T-helper 2 cell treated with Interferon-gamma antibody and Interleukin-4, amounts not matched to agents 5 μg/mL and 100 μg/mL, for 36 hours (primary cell): ENCODE measurements at places on chromosomes 5 and 9.

GRCh38 chr9:72384710-72385485, 19.9 kb upstream of the ZFAND5 start:
- H3K4me3 ChIP-seq, result no peak overlapping the region
- H3K27ac ChIP-seq, result no peak overlapping the region
- peaks cover 10% of the 10 kb centered on the region for H3K4me1 ChIP-seq
- DNase-seq, result no peak
- no peaks in the 10 kb centered on the region for H3K27me3 ChIP-seq
- H3K36me3 ChIP-seq, result no peaks in the 10 kb centered on the region

DNA sequence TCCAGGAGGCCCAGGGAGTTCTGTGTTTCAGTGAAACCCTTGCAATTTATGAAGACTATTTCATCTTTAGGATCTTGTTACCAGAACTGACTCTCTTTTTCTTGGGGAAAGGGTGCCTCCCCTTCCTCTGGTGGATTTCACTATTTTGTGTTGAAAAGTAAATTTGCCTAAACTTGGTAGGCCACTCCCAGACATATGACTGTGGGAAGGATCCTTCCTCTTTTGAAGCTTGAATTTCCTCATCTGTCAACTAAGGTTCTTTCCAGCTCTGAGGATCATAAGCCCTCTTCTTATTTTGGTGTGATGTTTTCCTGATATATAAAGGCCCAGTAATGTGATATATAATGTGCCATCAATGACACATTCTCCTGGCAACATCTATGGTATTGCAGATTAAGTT, 59.1 kb upstream of the ZFAND5 start:
- no peak for DNase-seq
- no peaks in the 10 kb centered on the region for H3K36me3 ChIP-seq
- H3K4me3 ChIP-seq, result no peak overlapping the region
- no peak overlapping the region for H3K27ac ChIP-seq
- H3K4me1 ChIP-seq, result no peaks in the 10 kb centered on the region

DNA sequence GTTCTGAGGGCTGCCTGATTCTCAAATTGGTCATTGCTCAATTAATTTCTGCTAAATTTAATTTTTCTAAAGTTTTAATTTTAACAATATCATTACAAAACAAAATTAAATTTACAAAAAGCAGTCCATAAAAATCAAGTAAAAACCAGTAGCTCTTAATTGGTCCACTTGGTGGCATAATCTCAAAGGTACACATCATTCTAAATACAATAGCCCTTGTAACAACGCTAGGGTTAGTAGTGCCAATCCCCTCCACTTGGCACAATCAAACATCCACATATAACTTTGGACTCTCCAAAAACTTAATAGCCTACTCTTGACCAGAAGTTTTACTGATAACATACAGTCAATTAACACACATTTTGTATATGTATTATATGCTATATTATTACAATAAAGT, 1.9 kb upstream of the NDUFB6 start:
- no peak overlapping the region for H3K4me3 ChIP-seq
- peaks cover 23% of the 10 kb centered on the region for H3K4me1 ChIP-seq
- peaks cover 11% of the 10 kb centered on the region for H3K27me3 ChIP-seq
- H3K36me3 ChIP-seq, result peaks cover 6% of the 10 kb centered on the region
- DNase-seq, result no peak

DNA sequence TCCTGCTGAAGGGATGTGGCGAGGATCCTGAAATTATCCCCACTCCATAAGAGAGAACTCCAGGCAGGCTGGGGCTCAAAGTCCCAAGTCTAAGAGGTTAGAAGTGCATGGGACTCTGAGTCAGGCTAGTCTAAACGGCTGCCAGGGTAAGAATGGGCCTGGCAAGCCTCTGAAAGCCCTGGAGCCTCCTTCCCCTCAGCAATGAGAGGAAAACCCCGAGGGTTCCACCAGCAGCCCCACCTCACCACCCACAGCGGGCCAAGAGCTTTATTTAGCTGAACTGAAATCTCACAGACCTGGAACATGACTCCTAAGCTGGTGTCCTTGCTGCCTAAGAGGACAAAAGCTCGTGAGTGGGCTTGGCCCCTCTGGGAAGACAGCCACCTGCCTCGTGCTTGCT, 135.5 kb downstream of the SEC61B start:
- peaks cover 16% of the 10 kb centered on the region for H3K27me3 ChIP-seq
- H3K36me3 ChIP-seq, result no peaks in the 10 kb centered on the region
- no peak overlapping the region for H3K4me3 ChIP-seq
- peaks cover 2% of the 10 kb centered on the region for H3K4me1 ChIP-seq
- no peak for DNase-seq

DNA sequence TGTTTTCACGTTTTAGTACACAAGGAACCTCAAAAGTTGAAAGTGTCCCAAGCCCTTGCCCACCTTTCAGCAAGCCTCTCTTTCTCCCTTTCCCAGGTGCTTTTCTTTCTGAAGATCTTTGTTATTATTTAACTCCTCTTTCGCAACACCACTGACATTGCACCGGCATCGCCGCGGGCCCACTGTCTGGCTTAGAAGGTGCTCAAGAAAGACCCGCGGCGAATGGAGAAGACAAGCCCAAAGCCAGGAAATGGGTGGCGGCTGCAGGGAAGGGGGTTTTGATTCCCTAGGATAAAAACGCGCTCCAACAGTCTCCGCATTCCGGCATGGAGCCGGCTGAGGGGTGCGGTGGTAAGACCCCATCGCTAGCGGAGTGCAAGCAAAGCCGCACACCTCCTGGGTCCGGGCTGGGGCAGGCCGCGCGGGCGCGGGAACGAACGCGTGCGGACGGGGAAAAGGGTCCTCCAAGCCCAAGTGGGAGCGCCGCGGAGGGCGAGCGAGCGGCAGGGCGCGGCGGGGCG, 404 bp upstream of the AFAP1L1 start:
- peaks cover 6% of the 10 kb centered on the region for H3K4me1 ChIP-seq
- H3K27me3 ChIP-seq, result peaks cover 52% of the 10 kb centered on the region
- no peaks in the 10 kb centered on the region for H3K36me3 ChIP-seq
- DNase-seq, result no peak
- no peak overlapping the region for H3K27ac ChIP-seq

GRCh38 chr9:35835216-35835632, 6.2 kb downstream of the TMEM8B start:
- DNase-seq, result no peak
- H3K27me3 ChIP-seq, result no peaks in the 10 kb centered on the region
- no peak overlapping the region for H3K4me3 ChIP-seq
- no peaks in the 10 kb centered on the region for H3K36me3 ChIP-seq
- peaks cover 7% of the 10 kb centered on the region for H3K4me1 ChIP-seq

- no peaks in the 10 kb centered on the region for H3K4me1 ChIP-seq
- H3K36me3 ChIP-seq, result no peaks in the 10 kb centered on the region
- no peak for DNase-seq
- H3K4me3 ChIP-seq, result no peak overlapping the region
Observed at GRCh38 chr5:16283791-16284190, 104.2 kb upstream of the MARCHF11 start.

GRCh38 chr5:38197118-38197517, 61.2 kb upstream of the EGFLAM start:
- no peaks in the 10 kb centered on the region for H3K4me1 ChIP-seq
- no peak overlapping the region for H3K27ac ChIP-seq
- no peak for DNase-seq
- H3K27me3 ChIP-seq, result peaks cover 20% of the 10 kb centered on the region
- no peaks in the 10 kb centered on the region for H3K36me3 ChIP-seq
- no peak overlapping the region for H3K4me3 ChIP-seq

DNA sequence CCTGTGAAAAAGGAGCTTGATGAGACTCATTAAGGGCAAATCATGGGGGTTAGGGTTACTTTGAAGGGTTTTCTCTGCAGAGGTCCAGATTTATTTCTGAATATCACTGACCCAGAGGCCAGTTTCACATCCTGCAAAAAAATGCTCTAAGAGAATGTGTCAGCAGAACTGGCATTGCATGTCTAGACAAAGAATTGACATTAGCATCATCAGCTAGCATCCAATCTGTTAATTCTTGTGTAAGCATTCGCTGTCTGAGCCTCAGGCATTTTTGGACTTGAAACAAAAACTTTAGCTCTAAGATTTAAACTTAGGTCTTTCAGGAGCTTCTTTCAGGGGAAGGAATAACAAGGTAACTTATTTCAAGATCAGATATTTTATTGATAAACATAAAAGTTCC, 187.9 kb upstream of the ELL2 start:
- H3K27ac ChIP-seq, result no peak overlapping the region
- H3K27me3 ChIP-seq, result no peaks in the 10 kb centered on the region
- H3K4me3 ChIP-seq, result no peak overlapping the region
- H3K36me3 ChIP-seq, result no peaks in the 10 kb centered on the region
- no peak for DNase-seq

DNA sequence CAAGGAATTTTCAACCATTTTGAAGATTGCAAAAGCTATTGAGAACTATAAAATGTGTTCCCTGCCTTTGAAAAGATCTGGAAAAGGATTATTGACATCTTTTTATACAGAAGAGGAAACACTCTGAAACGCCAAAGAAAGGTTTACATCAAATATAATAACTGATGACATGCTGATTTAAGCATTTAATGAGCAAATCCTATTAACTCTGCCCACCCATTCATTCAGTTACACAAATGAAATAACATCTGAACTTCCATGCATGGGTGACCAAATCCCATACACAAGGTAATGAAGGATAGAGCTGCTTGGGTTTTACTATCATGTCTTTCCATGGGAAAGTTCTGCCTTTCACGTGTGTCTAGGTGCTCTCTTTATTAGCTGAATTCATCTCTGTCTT, 589.4 kb upstream of the WWC1 start:
- H3K27ac ChIP-seq, result no peak overlapping the region
- H3K27me3 ChIP-seq, result no peaks in the 10 kb centered on the region
- no peak for DNase-seq
- no peak overlapping the region for H3K4me3 ChIP-seq

- H3K4me1 ChIP-seq, result no peaks in the 10 kb centered on the region
- H3K36me3 ChIP-seq, result no peaks in the 10 kb centered on the region
- no peaks in the 10 kb centered on the region for H3K27me3 ChIP-seq
- no peak for DNase-seq
- H3K4me3 ChIP-seq, result no peak overlapping the region
Observed at GRCh38 chr5:19125956-19126713, 861.9 kb downstream of the CDH18 start.

DNA sequence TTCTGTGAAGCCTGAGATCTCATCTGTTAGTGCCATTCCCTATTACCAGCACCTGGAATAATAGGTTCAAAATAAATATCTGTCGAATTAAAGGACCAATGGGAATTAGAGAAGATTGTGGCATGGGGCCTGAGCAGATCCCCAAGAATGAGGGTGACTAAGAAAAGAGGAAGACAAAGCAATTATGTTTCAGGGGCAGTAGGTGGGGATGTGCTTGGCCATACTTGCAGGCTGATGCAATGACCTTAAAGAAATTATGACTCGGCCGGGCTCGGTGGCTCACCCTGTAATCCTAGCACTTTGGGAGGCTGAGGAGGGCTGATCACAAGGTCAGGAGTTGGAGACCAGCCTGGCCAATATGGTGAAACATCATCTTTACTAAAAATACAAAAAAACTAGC, 562.8 kb downstream of the PTPRD start:
- no peaks in the 10 kb centered on the region for H3K27me3 ChIP-seq
- DNase-seq, result no peak
- H3K27ac ChIP-seq, result no peak overlapping the region
- no peaks in the 10 kb centered on the region for H3K4me1 ChIP-seq

- no peak for DNase-seq
- H3K27ac ChIP-seq, result no peak overlapping the region
- H3K4me1 ChIP-seq, result no peaks in the 10 kb centered on the region
- no peaks in the 10 kb centered on the region for H3K36me3 ChIP-seq
Observed at GRCh38 chr5:172841-173251, 18.4 kb upstream of the LRRC14B start.

GRCh38 chr9:80440724-80441123, 869.0 kb downstream of the TLE4 start:
- DNase-seq, result no peak
- no peaks in the 10 kb centered on the region for H3K4me1 ChIP-seq
- no peaks in the 10 kb centered on the region for H3K27me3 ChIP-seq
- no peak overlapping the region for H3K27ac ChIP-seq
- no peaks in the 10 kb centered on the region for H3K36me3 ChIP-seq

GRCh38 chr9:99896119-99896518, 10.3 kb upstream of the STX17 start:
- H3K27ac ChIP-seq, result no peak overlapping the region
- peaks cover 4% of the 10 kb centered on the region for H3K4me1 ChIP-seq
- DNase-seq, result no peak
- H3K27me3 ChIP-seq, result peaks cover 60% of the 10 kb centered on the region
- no peaks in the 10 kb centered on the region for H3K36me3 ChIP-seq

DNA sequence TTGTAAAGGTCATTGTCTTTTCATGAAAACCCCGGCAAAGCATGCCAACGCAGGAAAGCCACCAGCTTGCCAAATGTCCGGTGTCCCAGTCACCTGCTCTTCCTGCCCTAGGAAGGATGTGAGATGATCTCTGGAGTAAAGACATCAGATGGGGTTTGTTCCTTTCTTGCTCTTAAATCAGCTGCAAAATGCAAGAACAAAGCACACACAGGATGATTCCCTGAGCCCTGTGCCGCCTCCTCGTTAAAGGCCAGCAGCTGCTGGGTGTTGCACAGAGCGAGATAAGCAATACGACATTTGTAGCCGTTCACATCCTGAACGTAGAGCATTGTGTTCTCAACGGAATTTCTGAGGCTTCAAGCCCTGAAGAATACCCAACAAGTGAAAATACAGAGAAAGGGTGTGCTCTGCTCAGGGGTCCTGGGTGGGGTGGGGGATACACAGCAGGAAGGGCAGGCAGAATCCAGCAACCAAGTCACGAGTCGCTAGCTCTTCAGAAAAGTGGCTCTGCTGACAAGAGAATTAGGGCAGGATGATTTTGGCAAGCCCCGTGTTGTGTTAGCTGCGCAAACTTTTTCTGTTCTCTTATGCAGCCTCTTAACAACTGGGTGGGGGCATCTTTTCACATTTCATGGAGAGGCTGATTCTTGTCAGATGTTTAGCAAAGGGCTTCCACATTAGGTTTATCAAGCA, 229.2 kb upstream of the MAP3K1 start:
- peaks cover 6% of the 10 kb centered on the region for H3K27me3 ChIP-seq
- no peak overlapping the region for H3K27ac ChIP-seq
- DNase-seq, result no peak
- peaks cover 2% of the 10 kb centered on the region for H3K36me3 ChIP-seq
- peak overlapping the region; percentile 16 for H3K4me3 ChIP-seq
- peaks cover 35% of the 10 kb centered on the region for H3K4me1 ChIP-seq

- H3K4me3 ChIP-seq, result no peak overlapping the region
- no peak overlapping the region for H3K27ac ChIP-seq
- no peaks in the 10 kb centered on the region for H3K4me1 ChIP-seq
- H3K27me3 ChIP-seq, result no peaks in the 10 kb centered on the region
- no peak for DNase-seq
- no peaks in the 10 kb centered on the region for H3K36me3 ChIP-seq
Observed at GRCh38 chr5:123701511-123702200, 189.7 kb downstream of the CSNK1G3 start.

DNA sequence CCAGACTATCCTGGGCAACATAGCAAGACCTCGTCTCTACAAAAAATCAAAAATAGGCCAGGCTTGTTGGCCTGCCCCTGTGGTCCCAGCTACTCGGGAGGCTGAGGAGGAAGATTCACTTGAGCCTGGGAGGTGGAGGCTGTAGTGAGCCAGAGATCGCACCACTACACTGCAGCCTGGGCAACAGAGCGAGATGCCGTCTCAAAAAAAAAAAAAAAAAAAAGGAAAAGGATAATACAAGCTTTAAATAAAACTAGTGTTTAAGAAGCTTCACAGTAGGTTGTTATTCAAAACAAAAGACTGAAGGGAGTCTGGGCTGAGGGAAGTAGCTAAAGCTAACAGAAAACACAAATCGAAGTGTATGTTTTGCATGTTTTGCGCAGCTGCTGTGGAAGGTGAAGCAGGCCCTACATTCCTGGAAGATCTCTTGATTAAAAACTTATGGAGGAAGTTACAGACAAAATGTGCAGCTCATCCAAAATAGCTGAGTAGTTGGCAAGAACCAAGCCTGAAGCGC, 581 bp upstream of the C9orf40 start:
- peaks cover 41% of the 10 kb centered on the region for H3K4me1 ChIP-seq
- H3K4me3 ChIP-seq, result peak overlapping the region; percentile 89
- H3K27me3 ChIP-seq, result no peaks in the 10 kb centered on the region
- peak overlapping the region; percentile 89 for H3K27ac ChIP-seq
